ENCODE measurements at places on chromosomes 3 and 15.

- no peak for DNase-seq
Observed at GRCh38 chr3:11641683-11642430, 1.9 kb downstream of the VGLL4 start.

DNA sequence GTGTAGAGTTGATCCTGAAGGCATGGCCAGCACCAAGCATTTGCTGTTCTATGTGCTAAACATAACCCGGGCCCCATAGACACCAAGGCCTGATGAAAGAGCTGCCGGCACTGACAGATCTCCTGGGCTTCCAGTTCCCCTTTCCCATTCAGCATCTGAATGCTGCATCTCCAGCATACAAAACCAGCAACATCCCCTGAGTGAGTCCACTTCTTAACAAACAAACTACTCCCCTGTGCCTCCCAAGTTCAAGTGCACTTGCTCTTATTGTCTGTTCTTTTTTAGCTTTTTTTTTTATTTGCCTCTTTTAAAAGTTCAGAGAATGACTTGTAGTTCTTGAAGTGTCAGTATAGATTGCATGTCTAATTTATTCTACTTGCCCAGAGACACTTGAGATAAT, 156.0 kb downstream of the EDEM1 start:
- DNase-seq, result no peak

- DNase-seq, result no peak
Observed at GRCh38 chr3:58346368-58346767, 13.7 kb downstream of the PXK start.

DNA sequence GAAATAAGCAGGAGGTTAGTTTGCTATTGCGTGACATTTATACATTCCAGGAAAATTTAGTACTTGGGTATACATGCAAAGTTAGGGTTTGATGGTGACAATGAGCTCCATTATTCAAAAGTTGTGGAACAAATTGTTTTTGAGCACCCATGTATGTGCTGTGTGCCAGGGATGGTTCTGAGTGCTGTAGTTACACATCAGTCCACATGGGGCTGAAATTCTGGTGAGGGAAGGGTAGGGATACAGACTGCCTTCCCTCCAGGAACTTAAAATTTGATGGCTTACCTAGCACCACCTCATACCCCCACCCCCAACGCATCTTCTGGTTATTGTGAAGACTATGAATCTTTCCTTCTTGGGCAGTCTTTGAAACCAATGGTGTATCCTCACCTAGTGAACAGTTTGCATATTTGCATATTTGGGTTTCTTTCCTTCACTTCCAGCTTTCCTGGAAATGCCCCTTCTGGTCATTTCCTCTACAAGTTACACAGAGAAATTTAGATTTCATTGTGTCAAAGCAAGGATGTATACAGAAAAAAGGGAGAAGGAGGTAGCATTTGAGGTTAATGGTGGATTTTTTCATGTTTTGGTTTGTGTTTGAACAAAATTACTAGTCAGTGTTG, 222.0 kb upstream of the IL12A start:
- DNase-seq, result no peak

- DNase-seq, result no peak
Observed at GRCh38 chr3:107525644-107526305, 3.0 kb downstream of the BBX start.

DNA sequence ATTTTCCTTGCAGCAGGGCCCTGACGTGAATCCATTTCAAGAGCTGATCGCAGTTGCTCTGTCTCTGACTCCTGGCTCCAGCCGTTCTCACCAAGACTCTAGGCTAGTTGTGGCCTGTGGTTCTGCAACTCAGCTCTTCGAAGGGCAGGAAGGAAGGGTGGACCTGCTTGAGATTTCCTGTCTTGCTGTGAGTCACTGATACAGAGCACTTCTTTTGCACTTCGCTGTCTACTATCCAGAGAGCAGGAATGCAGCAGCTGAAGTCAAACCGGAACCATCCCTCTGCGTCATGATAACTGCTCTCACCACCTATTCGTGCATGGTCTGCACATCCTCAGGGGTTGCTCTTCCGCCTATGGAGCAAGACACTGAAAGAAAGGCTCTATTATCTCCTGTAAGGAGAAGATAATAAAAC, 59.7 kb downstream of the RAP2B start:
- DNase-seq, result peak; percentile 86

DNA sequence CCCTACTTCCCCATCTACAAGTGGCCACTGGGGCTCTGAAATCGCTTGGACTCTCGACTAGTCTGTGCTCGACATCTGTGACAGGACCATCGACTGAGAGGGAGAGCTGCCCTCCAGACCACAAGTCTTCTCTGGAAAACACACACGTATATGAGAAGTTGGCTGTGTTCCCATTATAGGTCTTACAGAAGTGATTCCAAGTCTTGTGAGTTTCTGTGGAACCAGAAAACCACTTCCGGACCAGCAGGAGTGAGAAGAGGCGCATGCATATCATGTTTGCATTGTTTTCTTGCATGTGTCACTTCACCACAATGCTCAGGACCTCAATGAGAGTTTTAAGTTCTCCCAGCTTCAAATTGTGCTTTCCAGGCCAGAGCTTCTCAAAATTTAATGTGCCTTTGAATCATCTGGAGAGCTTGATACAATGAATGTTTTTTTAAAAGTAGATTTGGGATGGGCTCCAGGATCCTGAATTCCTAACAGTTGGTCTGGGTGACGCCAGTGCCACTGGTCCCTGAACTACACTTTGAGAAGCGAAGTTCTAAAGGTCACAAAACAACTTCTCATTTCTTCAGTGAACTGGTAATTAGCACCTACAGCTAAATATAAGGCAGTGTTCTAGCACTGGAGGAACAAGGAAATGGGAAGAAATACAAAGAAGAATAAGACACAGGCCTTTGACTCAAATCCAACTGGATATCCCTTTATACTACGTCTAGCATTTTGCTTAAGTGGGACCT, 15.7 kb downstream of the LIPC start:
- no peak for DNase-seq

GRCh38 chr3:28624084-28624483, 275.5 kb upstream of the AZI2 start:
- DNase-seq, result no peak

DNA sequence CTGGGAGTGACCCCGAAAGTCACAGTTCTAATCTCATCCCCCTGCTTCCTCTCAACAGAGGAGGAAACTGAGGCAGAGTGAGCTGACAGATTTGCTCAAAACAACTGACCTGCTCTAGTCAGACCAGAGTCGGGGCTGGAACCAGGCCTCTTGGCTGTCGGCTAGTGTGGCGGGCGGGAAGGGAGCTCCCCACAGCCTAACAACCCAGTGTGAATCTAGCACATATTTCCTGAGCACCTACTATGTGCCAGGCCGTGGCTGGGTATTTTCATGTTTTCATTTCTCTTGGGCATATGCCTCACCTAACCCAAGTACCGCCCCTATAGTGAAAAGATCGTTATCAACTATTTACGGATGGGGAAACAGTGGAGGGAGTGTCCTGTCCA, 27.2 kb downstream of the GRIP2 start:
- DNase-seq, result no peak

- DNase-seq, result no peak
Observed at GRCh38 chr3:63613561-63613960, 38.9 kb upstream of the SNTN start.

- DNase-seq, result no peak
Observed at GRCh38 chr3:109570408-109570807, 233.1 kb upstream of the DPPA4 start.

GRCh38 chr3:194985031-194985578, 285.9 kb downstream of the XXYLT1 start:
- peak; percentile 6 for DNase-seq

DNA sequence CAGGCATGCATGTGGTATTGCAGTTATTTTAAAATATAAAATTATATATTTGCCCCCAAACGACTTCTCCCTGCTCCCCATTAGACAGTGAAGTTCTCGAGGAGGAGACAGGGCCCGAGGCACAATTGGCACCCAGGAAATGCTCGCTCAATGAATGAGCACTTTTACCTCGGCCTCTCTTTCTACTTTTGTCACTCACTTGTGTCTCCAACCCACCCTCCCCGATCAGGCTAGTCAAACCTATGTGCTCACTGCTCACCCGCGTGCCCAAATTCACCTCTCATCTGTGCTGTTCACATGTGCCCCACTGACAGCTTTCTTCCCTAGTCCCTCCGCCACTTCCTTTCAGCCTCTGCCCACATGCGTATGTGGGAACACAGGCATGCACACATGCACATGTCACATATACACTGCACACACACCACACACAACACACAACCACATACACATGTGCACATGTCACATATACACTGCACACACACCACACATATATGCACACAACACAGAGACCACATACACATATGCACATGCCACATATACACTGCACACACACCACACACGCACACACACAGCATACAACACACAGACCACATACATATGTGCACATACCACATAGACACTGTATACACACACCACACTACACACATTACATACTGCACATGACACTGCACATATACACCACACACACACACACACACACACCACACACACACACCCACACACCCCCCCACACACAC, 46.3 kb upstream of the DLG1 start:
- DNase-seq, result no peak

DNA sequence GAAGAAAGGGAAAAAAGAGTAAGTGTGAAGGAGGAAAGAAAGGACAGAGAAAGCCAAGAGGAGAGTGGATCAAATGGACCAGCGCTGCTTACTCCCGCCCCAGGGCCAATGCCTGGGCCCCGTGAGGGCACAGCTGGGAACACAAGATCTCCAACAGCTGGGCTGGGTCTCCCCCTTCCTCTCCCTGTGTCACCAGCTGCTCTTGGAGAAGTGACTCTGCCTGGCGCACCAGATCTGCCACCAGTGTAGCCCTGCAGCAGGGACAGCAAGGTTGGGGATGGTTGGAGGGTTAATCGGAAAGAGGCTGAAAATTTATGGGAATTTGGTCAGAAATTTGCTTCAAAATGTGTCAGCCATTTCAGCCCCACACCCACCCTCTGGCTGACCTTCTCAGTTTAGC, 8.4 kb downstream of the CDAN1 start:
- no peak for DNase-seq

- DNase-seq, result peak; percentile 57
Observed at GRCh38 chr3:141243271-141243707, 11.7 kb downstream of the PXYLP1 start.

DNA sequence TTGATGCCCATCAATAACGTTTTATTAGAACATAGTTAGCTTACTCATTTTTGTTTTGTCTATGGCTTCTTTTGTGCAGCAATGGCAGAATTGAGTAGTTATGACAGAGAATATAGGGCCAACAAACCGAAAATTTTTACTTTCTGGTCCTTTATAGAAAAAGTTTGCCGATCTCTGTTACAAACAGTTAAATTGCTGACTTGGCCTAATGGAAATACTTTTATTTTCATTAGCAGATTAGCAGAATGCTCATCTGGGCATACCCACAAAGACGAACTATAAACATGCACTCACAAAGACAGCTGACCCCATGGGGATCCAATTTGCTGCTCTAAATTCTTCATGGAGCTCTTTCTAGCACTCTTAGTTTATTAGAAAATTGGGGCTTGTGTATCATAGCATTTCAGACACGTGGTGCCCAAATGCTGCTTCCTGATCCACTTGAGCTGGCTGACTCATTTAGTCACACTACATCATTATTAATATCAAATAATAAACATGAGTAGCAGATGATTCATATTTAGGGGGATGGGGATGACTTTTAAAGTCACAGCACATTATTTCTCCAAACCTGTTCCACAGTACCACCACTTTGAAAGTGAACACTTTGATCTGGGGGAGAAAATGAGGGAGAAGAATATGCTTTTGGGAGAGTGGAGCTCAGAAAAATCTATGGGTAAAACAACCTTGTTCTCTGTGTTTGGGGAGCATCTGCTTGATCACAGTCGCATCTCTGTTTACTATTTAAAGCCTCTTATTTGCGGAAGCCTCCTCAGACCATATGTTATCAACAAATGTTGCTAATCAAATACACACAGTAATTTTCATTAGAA, 228.1 kb upstream of the FEZF2 start:
- no peak for DNase-seq

DNA sequence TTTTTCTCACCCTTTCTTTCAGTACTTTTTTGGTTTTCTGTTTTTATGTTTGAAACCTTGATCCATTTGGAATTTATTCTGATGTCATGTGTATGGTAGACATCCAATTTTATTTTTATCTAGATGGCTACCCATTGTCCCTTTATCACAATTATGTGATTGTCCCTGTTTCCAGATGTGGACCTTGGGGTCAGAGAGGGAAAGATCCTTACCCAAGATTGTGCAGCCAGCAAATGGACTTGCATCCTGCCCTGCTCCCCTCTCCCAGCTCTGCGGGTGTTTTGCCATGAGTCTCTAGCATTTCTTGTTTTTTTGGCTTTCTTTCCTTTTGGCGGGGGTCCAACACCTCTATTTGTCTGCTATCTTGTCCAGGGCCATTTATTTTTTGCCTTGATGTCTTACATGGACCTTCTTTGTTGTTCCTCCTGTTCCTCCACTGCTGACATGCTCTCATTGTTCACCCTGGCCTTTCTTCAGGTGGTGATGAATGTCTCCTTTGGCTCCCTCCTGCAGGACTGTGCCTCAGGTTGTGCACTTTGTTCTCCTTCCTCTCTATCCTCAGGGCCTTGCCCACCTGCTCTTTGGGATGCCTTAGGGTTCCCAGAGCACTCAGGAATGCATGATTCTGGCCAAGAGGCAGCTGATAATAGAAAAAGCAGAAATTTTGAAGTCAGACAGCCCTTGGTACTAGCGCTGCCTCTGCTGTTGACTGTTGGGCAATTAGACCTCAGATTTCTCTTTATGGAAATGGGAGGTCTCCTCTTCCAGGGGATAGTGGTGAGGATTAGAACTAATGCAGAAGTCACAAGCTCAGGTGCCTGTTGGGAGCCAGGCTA, 84.3 kb downstream of the EEFSEC start:
- no peak for DNase-seq

GRCh38 chr3:11495948-11496557, 147.7 kb downstream of the VGLL4 start:
- no peak for DNase-seq

DNA sequence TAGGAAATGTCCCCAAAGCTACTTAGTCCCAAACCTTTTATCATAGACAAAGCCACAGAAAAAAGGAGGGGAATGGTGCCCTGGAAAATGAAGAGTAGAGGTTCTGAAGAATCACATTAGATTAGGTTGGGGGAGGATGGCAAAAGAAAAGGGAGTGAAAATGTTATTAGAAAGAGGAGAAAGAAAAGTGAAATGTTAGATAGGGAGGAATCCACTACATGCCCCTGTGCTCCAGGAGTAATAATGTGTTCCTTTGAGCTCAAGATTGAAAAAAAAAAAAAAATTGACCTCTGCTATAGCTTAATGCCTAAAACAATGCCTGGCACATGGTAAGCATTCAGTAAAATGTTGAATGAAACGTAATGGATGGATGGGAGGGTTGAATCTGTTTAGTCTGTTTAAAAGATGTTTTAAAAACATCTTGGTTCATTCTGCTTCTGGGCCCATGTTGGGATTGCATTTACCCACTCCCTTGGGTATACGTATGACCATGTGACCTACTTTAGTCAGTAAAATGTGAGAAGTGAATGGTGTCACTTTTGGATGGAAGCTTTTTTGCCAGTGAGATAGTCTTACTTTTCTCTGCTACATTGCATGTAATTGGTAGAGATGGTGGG, 19.0 kb downstream of the MAPK6 start:
- no peak for DNase-seq

GRCh38 chr3:59180006-59180405, 130.2 kb upstream of the CFAP20DC start:
- no peak for DNase-seq

Data from CD4-positive, alpha-beta T cell treated with Interferon alpha-2 for 1 hour (primary cell).